Activated CD4-positive, alpha-beta T cell treated with anti-CD3 and anti-CD28 coated beads, Interleukin-2, amount 10 ng/mL, durations not matched to agents 7 days and 5 days (primary cell): ENCODE measurements at places on chromosomes 12 and 14. TPM values are rescaled to one million over a fixed set of nuclear protein-coding genes. Genes with fewer than 3 reads are reported as not detected.
A peak's percentile ranks its signal among the peaks of the same experiment; 100 is the strongest.

DNA sequence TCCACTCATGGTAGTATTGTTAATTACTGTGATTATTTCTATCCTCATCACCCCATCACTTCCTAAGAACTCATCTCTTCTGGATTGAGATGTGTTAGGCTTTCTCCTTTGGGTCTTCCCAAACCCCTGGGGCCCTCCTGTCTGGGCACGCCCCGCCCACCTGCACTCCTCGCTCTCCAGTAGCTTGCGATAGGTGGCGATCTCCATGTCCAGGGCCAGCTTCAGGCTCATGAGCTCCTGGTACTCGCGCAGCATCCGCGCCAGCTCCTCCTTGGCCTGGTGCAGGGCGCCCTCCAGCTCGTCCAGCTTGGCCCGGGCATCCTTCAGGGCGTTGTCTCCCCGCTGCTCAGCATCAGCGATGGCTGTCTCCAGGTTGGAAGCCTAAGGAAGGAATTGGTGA lies 6.8 kb downstream of the KRT71 start:
- DNase-seq = no peak
- H3K4me3 ChIP-seq = no peak overlapping the region
- H3K36me3 ChIP-seq = no peaks in the 10 kb centered on the region

- H3K4me1 ChIP-seq = peaks cover 72% of the 10 kb centered on the region
- no peaks in the 10 kb centered on the region for H3K27me3 ChIP-seq
- H3K4me3 ChIP-seq = peak overlapping the region; percentile 33
- H3K27ac ChIP-seq = peak overlapping the region; percentile 83
These were observed 55.8 kb downstream of the GALNT4 start for GRCh38 chr12:89468648-89469326.

DNA sequence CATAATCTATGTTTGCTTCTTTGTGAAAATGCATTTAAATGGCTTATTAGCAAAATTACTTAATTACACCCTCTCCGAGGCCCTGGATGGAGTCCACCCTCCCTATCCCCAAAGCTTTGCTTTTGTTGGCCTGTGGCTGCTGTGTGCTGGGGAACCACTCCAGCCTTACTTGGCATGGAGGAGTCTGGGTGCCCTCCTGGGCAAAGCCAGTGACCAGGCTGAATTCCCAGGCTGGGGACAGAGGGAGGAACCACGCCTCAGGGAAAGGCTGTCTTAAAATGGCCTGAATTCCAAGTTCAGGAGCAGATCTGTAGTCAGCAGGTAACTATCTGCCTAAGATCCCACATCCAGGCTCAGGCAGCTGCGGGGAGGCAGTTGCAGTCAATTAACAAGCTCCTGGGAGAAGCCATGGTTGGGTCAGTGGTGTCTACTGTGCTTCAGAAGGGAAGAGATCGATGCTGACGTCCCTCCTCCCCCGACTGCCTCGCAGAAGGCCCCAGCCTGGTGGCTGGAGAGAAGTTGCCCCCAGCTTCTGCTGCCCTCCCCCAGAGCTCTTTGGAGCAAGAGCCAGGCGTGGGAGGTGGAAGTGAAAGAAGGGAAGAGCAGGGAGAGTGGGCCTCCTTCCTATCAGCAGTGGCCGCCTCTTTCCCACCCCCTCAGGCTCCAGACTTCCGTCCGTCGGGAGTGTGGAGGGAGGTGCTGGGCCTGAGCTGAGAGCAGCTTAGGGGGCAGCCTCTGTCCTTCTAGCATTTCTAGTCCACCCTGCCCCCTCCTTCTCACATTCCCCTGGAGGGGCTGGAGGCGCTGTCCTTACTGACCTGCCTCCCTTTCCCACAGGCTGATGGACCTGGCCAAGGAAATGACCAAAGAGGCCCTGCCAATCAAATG lies 11.3 kb downstream of the VASH1 start:
- H3K4me3 ChIP-seq = no peak overlapping the region
- H3K36me3 ChIP-seq = no peaks in the 10 kb centered on the region
- H3K27ac ChIP-seq = no peak overlapping the region
- H3K4me1 ChIP-seq = peaks cover 28% of the 10 kb centered on the region
- no peaks in the 10 kb centered on the region for H3K27me3 ChIP-seq

DNA sequence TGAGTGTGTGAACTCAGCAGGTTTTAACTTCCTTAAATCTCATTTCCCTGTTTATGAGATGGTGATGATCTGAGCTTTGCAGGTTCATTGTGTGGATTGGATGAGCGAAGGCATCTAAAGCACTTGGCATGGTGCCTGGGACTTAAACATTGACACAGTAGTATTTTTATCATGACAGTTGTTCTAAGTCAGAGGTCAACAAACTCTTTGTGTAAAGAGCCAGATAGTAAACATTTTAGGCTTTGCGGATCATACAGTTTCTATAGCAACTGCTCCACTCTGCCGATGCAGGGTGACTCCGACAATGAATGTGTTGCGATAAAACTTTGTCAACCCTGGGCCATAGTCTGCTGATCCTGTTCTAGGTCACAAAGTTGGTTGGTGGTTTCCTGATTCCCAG lies 25.2 kb downstream of the SLC24A4 start:
- H3K27ac ChIP-seq = no peak overlapping the region
- no peak for DNase-seq
- H3K4me3 ChIP-seq = no peak overlapping the region

- H3K27me3 ChIP-seq = no peaks in the 10 kb centered on the region
- peaks cover 44% of the 10 kb centered on the region for H3K4me1 ChIP-seq
- peak; percentile 85 for DNase-seq
- peak overlapping the region; percentile 22 for H3K4me3 ChIP-seq
These were observed 86.7 kb downstream of the NCOR2 start for GRCh38 chr12:124480469-124481256.

DNA sequence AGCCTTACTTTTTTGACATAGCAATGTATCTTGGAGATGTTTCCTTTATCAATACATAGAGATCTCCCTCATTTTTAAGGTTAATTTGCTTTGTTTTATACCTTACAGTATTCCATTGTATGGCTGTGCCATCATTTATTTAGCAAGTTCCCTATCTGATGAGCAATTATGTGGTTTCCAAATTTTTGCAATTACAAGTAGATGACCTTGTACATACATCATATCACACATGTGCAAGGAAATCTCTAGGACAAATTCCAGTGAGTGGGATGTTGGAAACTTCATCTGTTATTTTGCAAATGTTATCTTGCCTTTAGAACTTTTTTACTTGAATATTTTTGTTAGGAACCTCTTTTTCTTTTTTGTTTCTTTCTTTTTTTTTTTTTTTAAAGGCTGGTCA lies 49.7 kb downstream of the DRAM1 start:
- DNase-seq = no peak
- H3K4me3 ChIP-seq = no peak overlapping the region
- H3K27me3 ChIP-seq = peaks cover 1% of the 10 kb centered on the region
- H3K27ac ChIP-seq = no peak overlapping the region
- H3K36me3 ChIP-seq = no peaks in the 10 kb centered on the region

GRCh38 chr14:51094901-51095853 lies at the start of gene TRIM9:
Gene TRIM9 (minus strand): TSS chr14:51095105. CDS start chr14:51094939, 166 bp downstream.
- H3K36me3 ChIP-seq = no peaks in the 10 kb centered on the region
- H3K27me3 ChIP-seq = peaks cover 62% of the 10 kb centered on the region
- peak; percentile 94 for DNase-seq
- H3K4me1 ChIP-seq = peaks cover 19% of the 10 kb centered on the region
- H3K4me3 ChIP-seq = peak within 1 kb of the TSS; percentile 82
- H3K27ac ChIP-seq = peak within 1 kb of the TSS; percentile 25

DNA sequence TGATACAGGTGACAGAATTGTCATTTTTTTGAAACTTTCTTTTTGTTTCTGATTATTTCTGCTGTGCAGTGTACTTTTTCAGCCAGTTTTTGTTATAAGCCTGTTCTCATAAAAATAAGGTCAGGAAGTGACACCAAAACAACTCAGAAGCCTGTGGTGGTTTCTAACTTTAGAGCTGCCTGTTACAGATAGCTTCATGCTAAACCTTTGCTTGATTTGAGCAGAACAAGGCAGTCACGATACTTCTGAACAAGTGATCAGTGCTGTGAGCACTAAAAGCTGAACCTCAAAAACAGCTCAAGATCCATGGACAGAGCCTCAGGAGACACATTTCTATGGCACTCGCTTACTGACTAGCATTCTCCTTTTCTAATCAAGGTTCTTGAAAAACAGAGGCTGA lies 82.0 kb downstream of the PRKCH start:
- peaks cover 84% of the 10 kb centered on the region for H3K4me1 ChIP-seq
- peak; percentile 65 for DNase-seq
- H3K36me3 ChIP-seq = peaks cover 51% of the 10 kb centered on the region

DNA sequence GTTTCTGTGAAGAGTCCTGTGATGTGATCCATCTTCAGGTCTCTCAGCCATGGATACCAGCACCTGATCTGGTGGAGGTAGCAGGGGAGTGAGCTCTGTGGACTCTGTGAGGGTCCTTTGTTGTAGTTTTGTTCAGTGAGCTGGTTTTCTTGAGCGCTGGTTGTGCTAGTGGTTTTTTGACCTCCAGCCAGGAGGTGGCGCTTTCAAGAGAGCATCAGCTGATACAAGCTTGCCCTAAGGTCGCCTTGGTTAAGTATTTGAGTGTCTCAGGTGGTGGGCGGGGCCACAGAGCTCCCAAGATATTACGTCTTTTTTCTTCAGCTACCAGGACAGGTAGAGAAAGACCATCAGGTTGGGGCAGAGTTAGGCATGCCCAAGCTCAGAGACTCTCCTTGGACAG lies 139.7 kb downstream of the TTLL5 start:
- H3K4me3 ChIP-seq = no peak overlapping the region
- DNase-seq = no peak
- no peaks in the 10 kb centered on the region for H3K27me3 ChIP-seq
- H3K27ac ChIP-seq = no peak overlapping the region
- no peaks in the 10 kb centered on the region for H3K4me1 ChIP-seq

DNA sequence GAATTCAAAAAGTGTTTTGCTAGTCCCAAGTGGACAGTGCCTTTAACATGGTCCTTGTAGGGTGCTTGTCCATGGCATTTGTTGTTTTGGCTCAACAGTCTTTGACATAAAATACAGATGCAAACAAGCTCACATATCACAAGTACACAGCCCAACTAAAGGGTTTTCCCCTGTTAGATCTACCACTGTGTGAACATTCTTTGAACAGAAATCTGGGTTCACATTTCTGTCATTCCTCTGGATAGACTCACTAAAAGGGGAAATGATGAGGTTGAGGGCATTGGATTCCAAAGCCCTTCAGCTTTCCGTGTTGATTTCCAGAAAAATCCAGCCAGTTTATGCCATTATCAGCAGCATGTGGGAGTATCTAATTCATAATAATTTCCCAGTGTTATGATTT lies 54.1 kb downstream of the EP400 start:
- DNase-seq = no peak
- no peak overlapping the region for H3K4me3 ChIP-seq
- no peaks in the 10 kb centered on the region for H3K27me3 ChIP-seq
- peaks cover 7% of the 10 kb centered on the region for H3K4me1 ChIP-seq
- peaks cover 26% of the 10 kb centered on the region for H3K36me3 ChIP-seq

GRCh38 chr12:105332925-105333324 lies 2.4 kb downstream of the C12orf75 start:
- H3K27ac ChIP-seq = no peak overlapping the region
- H3K36me3 ChIP-seq = peaks cover 52% of the 10 kb centered on the region
- no peaks in the 10 kb centered on the region for H3K27me3 ChIP-seq
- peak overlapping the region; percentile 89 for H3K4me3 ChIP-seq
- no peak for DNase-seq
- peaks cover 84% of the 10 kb centered on the region for H3K4me1 ChIP-seq

- peaks cover 9% of the 10 kb centered on the region for H3K27me3 ChIP-seq
- no peak overlapping the region for H3K27ac ChIP-seq
- H3K36me3 ChIP-seq = no peaks in the 10 kb centered on the region
- H3K4me1 ChIP-seq = peaks cover 11% of the 10 kb centered on the region
- H3K4me3 ChIP-seq = no peak overlapping the region
These were observed 5.0 kb downstream of the TAMALIN start for GRCh38 chr12:52011602-52012214.

Gene CD163L1
- total RNA-seq = not detected

Gene DDX47
- 54.5 TPM for total RNA-seq

Gene AQP2
- not detected for total RNA-seq

Gene POU6F1
- 4.7 TPM for total RNA-seq
